Omental fat pad (tissue), 4 donors: ENCODE measurements at places on chromosomes 3 and 15. TPM values are rescaled to one million over a fixed set of nuclear protein-coding genes. Genes with fewer than 3 reads are reported as not detected.

GRCh38 chr3:138479438-138479863 is 45.0 kb downstream of the ESYT3 start:
- no peak for DNase-seq

DNA sequence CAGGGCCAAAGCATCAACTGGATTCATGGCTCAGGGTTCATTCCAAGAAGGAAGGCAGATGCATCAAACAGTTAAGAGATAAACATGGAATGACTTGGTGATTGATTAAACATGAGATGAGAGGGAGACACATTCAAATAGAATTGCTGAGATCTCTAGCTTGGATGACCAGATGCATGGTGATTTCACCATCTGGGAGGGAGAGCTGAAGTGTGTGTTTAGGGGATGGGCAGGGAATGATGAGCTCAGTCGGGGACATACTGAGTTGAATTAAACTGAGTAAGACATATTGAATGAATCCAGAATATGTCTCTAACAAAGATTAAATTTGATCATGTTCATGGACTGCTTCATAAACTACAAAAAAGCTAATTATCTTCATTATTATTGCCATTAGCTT is 35.5 kb downstream of the CADPS start:
- DNase-seq, result no peak

- no peak for DNase-seq
Measured at GRCh38 chr3:122727766-122728165, 47.1 kb downstream of the PARP14 start.

DNA sequence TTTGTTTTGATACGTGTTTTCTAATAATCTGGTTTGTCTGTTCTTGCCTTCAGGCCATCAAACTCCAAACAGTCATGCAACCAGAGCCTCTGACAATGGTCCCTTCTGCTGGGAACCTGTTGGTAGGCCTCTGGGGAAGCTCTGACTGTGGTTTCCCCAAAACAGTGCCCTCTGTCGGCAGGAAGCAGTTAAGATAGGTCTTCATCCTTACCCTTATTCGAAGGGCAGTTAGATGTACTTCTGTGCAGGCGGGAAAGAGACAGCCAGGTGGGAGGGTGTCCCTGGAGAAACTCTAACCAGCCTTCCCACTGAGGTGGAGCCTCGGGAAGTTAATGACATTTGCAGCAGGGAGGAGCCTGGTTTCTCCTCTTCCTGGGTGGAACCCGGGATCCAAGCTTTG is 81.6 kb upstream of the CHMP2B start:
- no peak for DNase-seq

GRCh38 chr3:8845641-8846040 is 76.2 kb upstream of the OXTR start:
- no peak for DNase-seq

DNA sequence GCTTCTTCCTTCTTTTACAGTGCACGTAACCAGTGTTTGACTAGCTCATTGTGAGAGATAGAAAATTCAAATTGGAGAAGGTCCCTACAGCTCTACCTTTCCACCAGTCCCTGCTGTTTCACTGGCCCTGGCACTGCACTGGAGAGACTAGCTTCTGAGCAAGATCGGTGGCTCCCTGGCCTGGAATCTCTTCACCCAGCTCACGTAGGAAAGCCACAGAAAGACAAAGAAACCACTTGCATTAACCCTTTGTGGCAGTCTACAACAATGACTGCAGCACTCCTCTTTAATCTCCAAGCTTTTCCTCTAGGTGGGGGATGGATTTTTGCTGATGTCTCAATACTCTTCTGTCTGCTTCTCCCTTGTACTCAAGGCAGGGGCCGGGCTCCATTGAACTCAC is 155.9 kb downstream of the PEX5L start:
- no peak for DNase-seq

GRCh38 chr15:45134682-45135604 is 5.1 kb downstream of the DUOX1 start:
- no peak for DNase-seq

RNF7 gene
- 89.8 TPM for total RNA-seq

TF gene
- total RNA-seq, result 27.3 TPM

VPS18 gene
- 32.9 TPM for total RNA-seq

TNFAIP8L3 gene
- 3.5 TPM for total RNA-seq
